ENCODE measurements at places on chromosomes 2 and 18. TPM values are rescaled to one million over a fixed set of nuclear protein-coding genes. Genes with fewer than 3 reads are reported as not detected.

The ERICH2 gene
- total RNA-seq: 5.6 TPM

The OTOF gene
- total RNA-seq: 0.69 TPM

The UGT1A9 gene
- total RNA-seq: not detected

- no peak for DNase-seq
Observed at GRCh38 chr18:22345718-22346117, 72.0 kb downstream of the CTAGE1 start.

DNA sequence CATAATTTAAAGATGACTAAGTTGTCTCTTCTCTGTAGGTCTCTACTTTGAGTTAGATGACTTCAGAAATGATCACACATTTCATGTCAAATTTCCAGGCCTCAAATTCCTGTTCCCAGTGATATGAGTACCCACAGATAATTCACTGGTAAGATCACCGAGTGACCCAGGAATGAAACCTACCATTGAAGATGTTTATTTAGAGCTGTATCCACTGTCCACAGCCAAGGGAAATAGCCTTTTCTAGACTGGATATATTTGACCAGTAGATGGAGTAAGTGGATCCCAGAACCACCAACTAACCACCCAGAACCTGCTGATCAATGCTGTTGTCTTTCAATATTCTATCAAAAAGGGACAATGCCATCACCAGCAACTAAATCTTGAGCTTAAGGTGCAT lies 238.8 kb downstream of the SLC8A1 start:
- no peak for DNase-seq

GRCh38 chr2:125857971-125858794 lies 797.8 kb upstream of the GYPC start:
- DNase-seq: no peak

- DNase-seq: no peak
Observed at GRCh38 chr2:120976501-120977307, 241.0 kb downstream of the GLI2 start.

DNA sequence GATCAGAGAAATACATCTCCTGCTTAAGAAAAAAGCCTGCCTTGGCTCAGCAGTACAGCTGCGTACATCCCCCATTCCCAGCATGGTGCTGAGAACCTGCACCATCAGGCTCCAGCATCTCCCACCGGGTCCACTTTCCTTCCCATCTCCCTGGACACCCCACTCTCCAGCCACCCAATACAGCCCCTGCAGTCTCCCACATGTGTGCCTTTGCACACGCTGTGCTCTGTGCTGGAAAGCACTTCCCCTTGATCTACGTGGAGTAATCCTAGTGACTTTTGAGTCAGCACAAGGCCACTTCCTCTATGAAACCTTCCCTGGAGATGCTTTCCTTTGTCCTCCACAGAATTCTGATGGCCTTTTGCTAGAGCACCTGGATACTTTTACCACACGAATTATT lies 17.0 kb downstream of the STAT1 start:
- no peak for DNase-seq
